ENCODE measurements at places on chromosomes 12 and 14.

DNA sequence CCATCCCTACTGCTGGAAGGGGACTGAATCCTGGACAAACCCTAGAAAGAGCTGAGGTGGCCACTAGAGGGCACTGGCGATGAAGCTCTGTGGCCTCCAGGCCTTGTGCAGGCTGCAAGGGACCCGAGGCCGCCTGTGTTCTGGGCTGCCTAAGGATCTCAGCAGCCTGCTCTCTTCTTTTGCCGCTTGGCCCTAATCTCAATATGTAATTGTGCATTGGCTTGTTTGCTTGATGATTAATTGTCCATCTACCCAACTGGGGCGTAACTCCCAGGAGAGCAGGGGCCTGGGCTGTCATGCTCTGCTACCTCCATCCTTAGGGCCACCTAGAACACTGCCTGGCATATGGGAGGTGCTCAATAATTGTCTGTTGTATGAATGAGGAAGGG, 73.8 kb downstream of the SYNE3 start:
- peak; percentile 81 for DNase-seq

- no peak for DNase-seq
These were observed 1722.1 kb upstream of the SEL1L start for GRCh38 chr14:83255727-83256090.

DNA sequence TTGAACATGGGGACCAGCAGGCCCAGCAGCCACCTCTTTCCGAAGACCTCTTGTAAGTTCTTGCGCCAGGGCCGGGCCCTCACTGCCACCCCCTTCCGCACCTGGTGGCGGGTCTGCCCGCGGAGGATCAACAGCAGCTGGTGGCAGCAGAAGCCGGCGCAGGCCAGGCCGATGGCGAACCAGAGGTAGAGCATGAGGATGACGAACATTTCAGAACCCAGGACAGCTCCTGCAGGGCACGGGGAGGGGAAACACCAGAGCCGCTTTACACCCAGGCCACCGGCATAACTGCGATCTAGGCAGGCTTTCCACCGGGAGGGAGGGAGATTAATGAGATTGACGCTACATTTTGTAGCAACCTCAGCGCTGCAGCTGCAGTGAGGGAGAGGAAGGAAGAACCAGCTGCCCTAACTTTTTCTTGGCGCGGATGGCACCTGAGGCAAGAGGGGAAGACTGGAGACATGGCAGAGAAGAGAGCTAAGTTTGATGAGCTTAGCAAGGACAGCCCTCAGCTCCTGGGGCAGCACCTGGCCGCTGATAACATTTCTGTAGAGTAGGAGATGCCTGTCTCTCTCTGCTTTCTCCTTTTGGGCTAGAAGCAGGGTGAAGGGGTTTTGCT, 7.8 kb downstream of the ZDHHC22 start:
- DNase-seq: peak; percentile 58

DNA sequence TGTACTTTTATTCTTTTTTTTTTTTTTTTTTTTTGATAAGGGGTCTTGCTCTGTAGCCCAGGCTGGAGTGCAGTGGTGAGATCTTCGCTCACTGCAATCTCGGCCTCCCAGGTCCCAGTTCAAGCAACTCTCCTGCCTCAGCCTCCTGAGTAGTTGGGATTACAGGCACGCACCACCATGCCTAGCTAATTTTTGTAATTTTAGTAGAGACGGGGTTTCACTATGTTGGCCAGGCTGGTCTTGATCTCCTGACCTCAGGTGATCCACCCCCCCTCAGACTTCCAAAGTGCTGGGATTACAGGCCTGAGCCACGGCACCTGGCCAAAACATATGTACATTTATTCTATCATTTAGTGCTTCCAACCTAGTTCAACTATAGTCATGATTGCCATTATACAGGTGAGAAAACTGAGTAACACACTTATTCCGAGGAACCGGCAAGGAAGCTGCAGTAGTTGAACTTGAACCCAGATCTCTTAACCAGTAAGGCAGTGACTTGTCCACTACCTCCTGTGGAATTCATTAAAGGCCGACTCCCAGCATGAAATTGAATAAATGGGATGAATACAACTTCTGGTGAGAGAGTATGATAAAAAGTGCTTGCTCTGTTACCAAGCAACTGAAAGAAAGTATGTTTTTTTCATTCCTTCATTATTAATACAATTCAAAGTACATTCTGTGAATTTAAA, 755 bp upstream of the ATF7IP start:
- DNase-seq: no peak

GRCh38 chr14:86501611-86502010, 971.7 kb downstream of the FLRT2 start:
- DNase-seq: no peak

GRCh38 chr12:81835783-81836182, 76.6 kb upstream of the PPFIA2 start:
- no peak for DNase-seq

DNA sequence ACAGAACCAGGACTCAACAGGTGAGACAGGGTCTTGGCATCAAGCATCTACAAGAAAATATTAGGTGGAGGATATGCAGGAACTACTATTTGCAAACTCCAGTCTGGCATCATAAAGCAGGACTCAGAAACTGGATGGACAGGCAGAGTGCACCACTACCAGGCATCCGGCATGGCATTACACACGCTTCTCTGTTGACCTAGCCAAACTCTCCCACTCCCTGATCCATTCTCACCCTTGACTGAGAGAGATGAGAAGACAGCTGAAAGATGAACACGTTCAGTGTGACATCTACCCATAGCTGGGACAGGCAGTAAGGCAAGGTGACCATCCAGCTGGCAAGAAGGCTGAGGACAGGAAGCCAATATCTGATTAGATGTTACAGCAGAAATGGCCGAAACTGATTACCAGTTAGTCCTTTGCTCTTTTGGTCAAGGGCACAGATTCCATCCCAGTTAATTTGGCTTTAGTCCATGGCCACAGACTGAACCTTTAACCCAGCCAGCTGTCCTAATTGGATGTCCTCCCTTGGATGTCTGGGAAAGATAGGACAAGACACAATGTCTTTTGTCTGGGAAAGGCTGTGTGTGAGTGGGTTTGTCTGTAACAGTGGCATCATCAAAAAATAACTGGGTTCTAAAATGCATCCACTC, 71.6 kb downstream of the BBS10 start:
- no peak for DNase-seq

GRCh38 chr14:24802236-24802635, 168.2 kb upstream of the GZMB start:
- no peak for DNase-seq

GRCh38 chr12:122308811-122309210, 42.5 kb upstream of the VPS33A start:
- DNase-seq: peak; percentile 6

- no peak for DNase-seq
These were observed 410.8 kb downstream of the NAV3 start for GRCh38 chr12:78241446-78241845.

- no peak for DNase-seq
These were observed 14.1 kb downstream of the PRKD1 start for GRCh38 chr14:29913566-29913965.

- DNase-seq: peak; percentile 49
These were observed 84.3 kb downstream of the ETNK1 start for GRCh38 chr12:22709292-22709691.

DNA sequence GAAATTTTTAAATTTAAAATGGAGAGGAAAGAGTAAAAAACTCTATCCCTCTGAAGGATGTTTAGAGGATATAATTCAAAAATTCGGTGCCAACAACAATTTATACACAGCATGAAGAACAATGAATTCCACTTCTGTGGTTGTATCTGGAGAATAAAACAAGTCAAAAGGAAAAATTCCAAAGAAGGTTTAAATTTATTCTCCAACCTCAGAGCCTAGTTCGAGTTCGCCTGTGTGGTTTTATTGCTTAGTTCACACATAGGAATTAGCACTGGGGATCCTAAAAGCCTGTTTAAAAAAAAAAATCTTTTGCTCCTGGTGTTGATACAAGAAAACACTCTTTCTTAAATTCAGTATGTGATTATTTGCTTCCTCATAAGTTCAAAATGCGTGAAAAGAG, 79.2 kb downstream of the LLPH start:
- DNase-seq: no peak

DNA sequence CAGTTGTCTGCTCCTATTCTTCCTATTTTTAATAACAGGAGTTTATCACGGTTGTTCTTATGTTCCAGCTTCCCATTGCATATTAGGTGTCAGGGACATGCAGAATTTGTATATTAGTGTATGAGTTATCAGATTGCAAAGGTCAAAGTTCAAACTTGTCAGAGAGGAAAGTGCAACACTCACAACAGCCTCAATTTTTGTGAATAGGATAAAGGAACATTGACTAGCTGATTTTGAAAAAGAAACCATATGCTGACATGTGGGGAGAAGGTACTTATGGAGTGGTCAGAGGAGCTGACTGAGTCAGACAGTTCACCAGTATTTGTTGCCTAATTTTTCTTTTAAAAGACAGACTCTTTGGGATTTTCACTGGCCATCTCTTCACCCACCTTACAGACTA, 222.1 kb downstream of the C12orf50 start:
- peak; percentile 49 for DNase-seq

- peak; percentile 16 for DNase-seq
These were observed 14.3 kb downstream of the MCRS1 start for GRCh38 chr12:49553512-49554088.

DNA sequence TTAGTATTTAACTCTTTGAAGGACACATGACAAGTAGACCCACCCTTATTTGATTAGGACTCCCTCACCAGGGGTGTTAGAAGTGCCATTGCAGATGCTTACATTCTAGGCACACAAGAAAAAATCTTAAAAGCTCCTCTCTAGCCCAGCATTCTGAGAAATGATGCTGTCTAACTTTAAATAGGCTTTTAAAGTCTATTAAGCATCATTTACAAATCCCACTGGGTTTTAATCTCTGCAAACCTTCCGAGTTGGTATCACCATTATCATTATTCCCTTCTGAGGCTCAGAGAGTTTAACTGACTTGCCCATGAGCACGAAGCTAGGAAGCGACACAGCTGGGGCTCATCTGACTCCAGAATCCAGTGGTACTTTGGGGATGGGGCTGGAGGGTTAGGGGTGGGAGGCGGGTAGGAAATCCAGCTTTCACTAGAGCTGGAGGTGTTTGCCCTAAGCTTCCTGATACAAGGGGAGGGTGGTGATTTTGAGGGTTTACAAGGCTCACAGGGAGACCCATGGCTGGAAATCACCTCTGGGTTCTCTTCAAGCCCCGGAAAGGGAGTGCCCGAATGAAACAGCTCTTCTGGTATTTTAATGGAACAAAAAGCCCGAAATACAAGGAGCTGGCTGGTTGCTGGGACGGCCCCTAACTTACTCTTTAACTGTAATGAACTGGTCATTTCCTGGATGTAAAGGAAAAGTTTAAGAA, 109.2 kb upstream of the FUT8 start:
- no peak for DNase-seq

- DNase-seq: no peak
These were observed 18.8 kb downstream of the TCP11L2 start for GRCh38 chr12:106321139-106321850.

DNA sequence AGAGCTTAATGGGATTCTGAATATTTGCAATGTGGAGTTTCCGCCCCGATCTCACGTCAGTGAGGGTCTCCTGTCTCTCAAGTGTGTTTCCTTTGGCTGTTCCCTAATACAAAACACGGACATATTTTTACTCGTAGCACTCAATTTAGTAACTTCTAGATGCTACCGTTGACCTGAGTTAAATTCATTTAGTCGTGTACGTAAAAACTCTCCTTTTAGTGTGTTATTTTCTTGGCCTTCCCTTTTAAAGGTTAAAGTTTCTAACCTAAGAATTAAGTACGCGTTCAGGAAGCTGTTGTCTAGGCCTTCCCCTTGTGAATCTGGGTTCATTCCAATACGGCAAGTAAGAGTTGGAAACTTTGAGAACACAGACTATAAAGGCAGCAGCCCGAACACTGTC, 64.4 kb downstream of the DDX51 start:
- DNase-seq: no peak

DNA sequence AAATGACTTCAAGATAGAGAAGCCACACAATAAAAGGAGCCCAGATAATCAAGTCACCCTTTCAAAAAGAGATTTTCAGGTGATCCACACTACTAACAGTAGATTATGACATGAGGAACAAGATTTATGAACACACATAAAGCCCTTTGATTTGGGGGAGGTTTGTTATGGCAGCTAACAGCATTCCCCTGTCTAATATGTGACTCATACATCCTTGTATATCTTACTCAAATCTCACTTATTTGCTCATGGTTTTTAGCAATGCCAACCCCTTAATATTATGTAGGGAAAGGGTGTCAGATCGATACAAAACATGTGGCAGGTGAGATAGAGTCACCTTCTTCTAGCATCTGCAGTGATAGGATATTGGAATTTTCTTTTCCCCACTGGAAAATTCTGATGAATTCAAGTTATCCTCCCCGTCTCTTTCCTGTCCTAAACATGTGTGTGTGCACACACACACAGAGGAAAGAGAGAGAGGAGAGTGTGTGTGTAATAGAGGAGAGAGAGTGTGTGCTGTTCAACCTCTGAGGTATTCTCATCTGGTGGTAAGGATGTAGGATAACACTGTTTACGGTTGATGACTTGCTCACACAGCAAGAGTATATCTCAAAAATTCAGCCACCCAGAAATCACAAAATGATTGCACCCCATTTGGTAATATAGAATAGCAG, 319.9 kb downstream of the KCNC2 start:
- DNase-seq: peak; percentile 57

- DNase-seq: no peak
These were observed 123.6 kb downstream of the FOXN3 start for GRCh38 chr14:89293314-89293916.

- DNase-seq: no peak
These were observed 176.6 kb downstream of the NRXN3 start for GRCh38 chr14:78346747-78347146.

DNA sequence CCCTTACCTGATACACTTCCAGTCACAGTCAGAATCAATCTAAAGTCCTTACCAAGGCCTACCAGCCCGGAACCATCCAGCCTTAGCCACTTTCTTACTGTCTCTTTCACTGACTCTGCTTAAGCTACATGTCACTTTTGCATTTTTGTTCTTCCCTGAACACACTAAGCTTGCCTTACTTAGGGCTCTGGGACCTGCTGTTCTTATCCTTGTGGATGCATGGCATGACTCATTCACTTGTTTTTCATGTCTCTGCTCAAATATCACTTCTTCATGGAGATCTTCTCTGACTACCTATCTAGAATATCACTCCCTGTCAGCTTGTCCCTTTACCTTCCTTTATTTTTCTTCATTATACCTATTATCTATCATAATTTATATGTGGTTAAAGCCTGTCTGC, 65.6 kb upstream of the ZDHHC17 start:
- peak; percentile 25 for DNase-seq

DNA sequence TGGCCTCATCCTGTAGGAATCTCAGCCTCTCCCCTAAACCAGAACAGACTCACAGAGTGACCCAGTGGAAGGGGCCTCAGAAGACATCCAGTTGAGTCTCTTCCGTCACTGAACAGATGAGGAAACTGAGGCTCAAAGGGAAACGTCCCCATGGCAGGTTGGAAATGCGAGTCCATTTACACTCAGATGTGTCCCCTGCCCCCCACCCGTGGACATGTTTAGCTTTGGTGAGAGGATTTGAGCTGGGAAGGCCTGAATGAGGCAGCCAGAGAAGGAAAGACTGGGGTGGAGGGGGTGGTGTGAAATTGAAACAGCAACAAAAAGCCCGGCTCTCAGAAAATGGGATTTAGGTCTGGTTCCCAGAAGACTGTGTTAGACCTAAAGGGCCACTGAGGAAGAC, 1.7 kb downstream of the FAIM2 start:
- no peak for DNase-seq

All from fibroblast of mammary gland (primary cell).